Myocyte (in vitro differentiated cells): ENCODE measurements at places on chromosomes 6 and 20. TPM values are rescaled to one million over a fixed set of nuclear protein-coding genes. Genes with fewer than 3 reads are reported as not detected.
A peak's percentile ranks its signal among the peaks of the same experiment; 100 is the strongest.

Gene WFDC8
- not detected in 2 replicates for total RNA-seq

DNA sequence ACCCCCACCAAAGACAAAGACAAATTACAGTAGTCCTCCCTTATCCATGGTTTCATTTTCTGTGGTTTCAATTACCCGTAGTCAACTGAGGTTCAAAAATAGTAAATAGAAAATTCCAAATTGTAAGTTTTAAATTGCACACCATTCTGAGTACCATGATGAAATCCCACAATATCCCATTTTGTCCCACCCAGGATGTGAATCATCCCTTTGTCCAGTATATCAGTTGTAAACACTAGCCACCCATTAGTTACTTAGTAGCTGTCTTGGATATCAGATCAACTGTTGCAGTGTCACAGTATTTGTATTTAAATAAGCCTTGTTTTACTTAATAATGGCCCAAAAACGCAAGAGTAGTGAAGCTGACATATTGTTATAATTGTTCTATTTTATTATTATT is 364.0 kb upstream of the ARID1B start:
- DNase-seq: no peak

DNA sequence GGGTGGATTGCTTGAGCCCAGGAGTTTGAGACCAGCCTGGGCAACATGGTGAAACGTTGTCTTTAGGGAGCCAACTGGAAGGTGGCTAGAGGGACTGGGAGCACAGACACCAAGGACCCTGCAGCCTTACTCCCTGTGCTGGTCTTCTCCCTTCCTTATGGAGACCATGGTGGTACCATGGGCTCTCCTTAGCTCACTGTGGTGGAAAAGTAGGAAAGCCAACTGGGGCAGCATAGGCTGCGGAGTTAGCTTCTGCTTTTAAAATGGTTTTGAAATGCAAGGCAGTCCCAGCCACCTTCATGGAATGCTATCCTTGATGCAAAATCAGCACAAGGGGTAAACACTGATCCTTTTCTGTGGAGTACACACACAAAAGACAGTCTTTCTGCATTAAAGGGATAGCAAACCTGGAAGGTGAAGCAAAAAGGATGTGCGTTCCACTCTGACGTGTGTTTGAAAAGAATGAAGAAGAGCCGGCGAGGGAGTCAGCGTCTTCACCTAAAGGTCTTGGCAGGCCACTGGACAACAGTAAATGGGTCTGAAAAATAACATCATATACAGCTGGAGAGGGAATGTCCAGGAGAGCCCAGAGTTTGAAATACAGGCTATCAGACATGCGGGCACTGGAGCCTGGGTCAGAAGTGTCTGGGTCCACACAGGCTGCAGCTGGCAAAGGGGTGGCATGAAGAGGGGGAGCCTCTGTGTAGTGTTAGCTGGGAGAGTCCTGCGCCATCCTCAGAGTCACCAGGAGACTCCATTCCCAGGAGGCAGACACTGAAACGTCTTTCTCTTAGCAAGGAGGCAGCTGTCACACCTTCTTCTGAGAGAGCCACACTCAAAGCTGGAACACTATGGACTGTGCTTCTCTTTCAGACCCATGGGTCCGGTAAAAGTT is 58.5 kb downstream of the GPR6 start:
- no peak for DNase-seq

GRCh38 chr6:7258231-7258763 is 54.7 kb downstream of the SSR1 start:
- DNase-seq: no peak

Gene HMGN3
- 58.1 and 67.4 TPM in 2 replicates for total RNA-seq

DNA sequence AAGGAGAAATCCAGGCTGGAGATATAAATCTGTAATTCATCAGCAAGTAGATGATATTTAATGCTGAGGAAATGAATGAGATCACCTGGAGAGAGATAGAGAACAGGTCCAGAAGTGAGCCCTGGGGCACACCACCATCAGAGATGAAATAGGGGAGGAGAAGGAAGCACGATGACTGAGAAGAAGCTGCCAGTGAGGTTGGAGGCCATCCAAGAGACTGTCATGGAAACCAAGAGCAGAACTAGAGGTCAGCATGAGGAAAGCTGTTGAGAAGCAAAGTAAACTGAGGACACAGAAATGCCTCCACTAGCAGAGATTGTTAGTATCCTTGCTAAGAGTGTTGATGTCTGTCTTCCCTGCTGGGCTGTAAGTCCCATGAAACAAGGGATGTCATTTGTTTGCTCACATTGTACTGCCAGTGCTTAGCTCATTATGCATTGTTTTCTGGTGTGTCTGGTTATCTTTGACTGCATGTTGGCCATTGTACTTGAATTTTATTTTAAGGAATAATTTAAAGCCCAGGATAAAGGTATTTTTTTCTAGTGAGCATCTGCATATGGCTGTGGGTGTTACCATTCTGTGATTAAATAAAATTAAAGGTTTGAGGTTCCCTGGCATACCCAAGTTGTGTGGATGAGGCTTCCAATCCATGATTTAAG is 35.8 kb downstream of the CDH22 start:
- DNase-seq: no peak

Gene RPS6KA2
- 14.9 and 17.7 TPM in 2 replicates for total RNA-seq

GRCh38 chr20:32780749-32781655 is 18.8 kb downstream of the DNMT3B start:
- no peak for DNase-seq

Gene LPA
- not detected in 2 replicates for total RNA-seq

Gene PSORS1C1
- 0.21 and 0.29 TPM in 2 replicates for total RNA-seq

Gene XKR7
- not detected in 2 replicates for total RNA-seq

- DNase-seq: no peak
These were observed 4.4 kb downstream of the LRRC73 start for GRCh38 chr6:43505718-43506117.

DNA sequence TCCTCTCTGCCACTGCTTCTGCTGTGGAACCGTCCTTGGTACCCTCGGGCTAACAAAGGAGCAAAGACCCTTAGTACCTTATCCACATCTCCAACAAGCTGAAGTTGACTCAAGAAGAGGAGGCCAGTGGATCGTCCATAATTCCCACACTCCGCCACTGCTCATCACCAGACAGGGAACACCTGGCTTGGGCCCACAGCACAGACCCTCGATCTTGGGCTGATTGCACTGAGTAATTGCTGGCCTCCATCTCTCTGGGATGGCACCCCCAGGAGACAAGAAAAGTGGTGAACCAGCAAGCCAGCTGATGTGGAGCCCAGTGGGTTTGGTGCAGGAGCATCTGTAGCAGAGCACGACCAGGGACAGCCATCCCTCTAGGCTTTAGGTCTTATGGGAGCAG is 109.4 kb upstream of the GRIK2 start:
- no peak for DNase-seq

- DNase-seq: no peak
These were observed 60.2 kb downstream of the MAFB start for GRCh38 chr20:40628877-40629276.

Gene FOXC1
- total RNA-seq: 3.6 and 5.0 TPM in 2 replicates

GRCh38 chr6:111736005-111736608 is 130.4 kb upstream of the TRAF3IP2 start:
- no peak for DNase-seq

DNA sequence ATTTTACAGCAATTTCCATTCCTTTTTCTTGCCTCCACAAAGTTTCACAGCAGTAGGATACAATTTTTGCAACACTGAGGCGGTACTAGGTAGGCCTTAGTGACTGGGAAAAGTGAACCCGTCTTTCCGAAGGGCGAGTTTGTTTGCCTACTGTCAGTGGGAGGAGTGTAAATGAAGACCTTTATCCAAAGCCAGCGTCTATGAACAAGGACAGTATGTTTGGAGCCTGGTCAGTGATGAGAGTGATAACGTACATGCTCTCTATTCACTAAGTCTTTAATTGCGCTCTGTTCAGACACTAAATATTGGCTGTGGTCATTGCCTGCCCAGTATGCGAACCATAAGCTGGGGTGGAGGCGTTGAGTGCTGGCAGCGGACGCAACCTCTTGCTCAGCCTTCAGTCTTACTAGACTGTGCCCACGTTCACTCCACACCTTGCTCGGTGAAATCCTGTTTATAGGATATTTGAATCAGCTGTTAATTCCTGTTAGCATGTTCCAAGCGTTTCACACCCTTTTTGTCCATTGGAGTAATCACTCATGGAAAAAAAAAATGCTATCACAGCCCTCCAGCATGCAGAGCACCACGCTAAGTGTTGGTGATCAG is 145.5 kb downstream of the TMEM242 start:
- DNase-seq: no peak

DNA sequence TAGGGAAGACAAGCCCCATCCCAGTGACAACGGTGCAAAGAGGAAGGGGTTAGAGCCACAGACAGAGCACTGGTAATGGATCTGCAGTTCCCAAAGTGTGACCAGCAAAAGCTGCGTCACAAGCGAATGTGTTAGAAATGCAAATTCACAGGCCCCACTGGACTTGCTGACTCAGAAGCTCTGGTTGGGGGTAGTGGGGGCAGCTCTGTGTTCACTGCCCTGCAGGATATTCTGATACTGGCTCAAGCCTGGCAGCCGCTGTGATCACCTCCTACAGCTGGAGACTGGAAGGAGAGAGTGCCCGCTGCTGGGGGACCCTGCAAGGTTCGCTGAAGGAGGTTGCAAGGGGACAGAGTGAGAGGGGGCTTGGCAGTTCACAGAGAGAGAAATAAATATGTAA is 179.7 kb upstream of the CDH4 start:
- no peak for DNase-seq

GRCh38 chr6:167722634-167723309 is 103.9 kb upstream of the AFDN start:
- DNase-seq: no peak

GRCh38 chr6:143401068-143401446 is 49.4 kb downstream of the ADAT2 start:
- no peak for DNase-seq

- no peak for DNase-seq
These were observed 11.7 kb downstream of the TSHZ2 start for GRCh38 chr20:52983726-52984450.

GRCh38 chr6:116355796-116356195 is 15.0 kb upstream of the DSE start:
- no peak for DNase-seq

Gene CBLN4
- not detected in 2 replicates for total RNA-seq

DNA sequence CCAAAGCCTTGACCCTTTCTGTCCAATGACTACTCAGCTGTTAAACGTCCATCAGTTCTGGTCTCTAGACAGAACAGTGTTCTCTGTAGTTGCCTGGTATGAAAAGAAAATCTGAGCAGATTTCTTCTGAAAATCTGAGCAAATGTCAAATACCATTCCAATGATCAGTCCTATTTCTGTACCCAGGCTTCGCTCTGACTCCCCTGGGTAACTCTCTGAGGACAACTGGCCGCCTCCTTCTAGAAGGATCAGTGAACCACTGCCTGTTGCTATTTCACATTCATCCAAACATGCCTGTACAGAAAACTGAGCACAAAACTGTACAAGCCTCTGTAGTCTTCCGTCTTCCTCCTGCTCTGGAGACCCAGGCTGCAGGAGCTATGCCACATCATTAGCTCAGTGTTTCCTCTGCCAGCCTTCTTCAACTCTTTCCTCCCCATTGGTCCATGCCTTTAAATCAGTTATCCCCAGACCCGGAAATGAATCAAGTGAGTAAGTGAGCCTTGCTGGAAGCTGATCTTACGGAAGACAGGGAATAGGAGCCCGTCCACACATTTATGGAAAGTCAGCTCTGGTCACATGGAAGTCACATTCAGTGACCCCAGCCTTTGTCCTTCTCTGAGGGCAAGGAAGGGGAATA is 63.3 kb downstream of the DAAM2 start:
- DNase-seq: peak; percentile 67

Gene LRRN4
- not detected in 2 replicates for total RNA-seq

Gene HRH3
- total RNA-seq: 0.08 TPM in 1 of 2 replicates, not detected in the other

Gene CTCFL
- total RNA-seq: not detected in 2 replicates

DNA sequence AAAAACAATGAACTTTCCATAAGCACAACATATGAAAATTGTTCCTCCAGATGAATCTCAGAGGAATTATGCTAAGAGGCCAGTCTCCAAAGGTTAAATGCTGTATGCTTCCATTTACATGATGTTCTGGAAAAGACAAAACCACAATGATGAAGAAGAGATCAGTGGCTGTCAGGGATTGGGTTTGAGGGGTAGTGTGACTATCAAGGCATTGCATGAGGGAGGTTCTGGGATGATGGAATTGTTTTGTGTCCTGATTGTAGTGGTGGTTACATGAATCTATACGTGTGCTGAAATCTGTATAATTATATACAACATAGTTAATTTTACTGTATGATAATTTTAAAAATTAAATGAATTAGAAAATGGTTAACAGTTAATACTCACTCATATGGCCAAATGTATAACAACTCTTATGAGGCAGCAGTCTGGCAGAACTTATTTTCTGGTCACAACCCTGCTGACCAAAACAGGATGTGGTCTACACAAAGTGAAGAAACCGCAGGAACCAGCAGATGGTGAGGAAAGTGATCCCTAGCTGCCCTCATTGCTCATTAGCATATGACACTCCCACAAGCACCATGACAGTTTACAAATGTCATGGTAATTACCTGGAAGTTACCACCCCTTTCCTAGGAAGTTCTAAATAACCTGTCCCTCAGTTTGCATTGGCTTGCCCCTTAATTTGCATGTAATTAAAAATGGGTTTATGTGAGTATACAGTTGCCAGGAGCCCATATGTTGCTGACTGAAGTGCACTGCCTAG is 31.9 kb downstream of the NSFL1C start:
- peak; percentile 95 for DNase-seq

Gene HLA-DQB2
- total RNA-seq: not detected in 2 replicates

Gene SLC2A10
- total RNA-seq: 25.7 and 25.9 TPM in 2 replicates

DNA sequence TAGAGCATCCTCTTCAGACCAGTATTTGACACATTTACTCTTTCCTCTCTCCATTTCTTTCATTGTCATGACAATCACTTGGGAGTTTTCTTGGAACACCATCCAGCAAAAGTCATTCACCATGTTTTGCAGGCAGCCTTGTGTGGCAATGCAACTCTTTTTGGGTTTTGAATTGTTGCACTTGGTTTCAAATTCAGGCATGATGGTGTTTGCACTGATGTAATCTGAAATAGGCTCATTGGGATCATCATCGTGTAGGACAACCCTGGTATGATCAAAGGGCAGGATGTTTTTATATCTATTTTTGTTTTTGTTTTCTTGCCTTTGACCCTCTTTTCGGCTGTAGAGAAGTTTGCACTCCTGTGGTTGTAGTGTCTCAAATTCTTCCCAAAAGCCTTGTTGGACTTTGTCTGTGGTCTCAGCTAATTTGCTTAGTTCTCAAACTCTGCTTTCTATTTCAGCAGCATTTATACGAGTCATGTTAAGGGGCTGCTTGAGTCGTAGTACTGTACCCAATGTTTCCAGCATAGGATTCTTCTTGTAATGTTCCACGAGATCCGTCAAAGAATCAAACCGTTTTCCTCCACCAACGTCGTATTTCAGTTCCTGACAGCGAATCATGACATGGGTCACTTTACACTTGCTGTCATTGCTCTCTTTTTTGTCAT is 160.8 kb upstream of the TNFAIP3 start:
- no peak for DNase-seq

Gene SLC32A1
- total RNA-seq: not detected in 2 replicates

DNA sequence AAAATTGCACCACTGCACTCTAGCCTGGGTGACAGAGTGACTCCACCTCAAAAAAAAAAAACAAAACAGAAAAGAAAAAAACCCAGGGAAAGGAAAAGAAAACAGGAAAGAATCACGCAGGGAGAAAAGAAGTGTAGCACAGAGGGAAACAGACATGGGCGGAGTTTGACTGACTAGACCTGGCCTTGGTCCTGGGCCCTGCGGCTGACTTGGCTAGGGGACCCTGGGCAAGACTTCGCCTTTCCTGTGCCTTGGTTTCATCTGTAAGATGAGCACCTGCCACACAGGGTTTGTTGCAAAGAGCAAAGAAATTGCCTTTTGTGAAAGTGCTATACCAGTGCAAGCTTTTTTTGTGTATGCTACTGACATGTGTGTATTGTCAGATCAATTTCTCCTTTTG is 71.3 kb upstream of the KCNG1 start:
- DNase-seq: no peak

Gene ULBP2
- 5.8 and 6.6 TPM in 2 replicates for total RNA-seq

Gene CGAS
- total RNA-seq: 1.1 and 1.8 TPM in 2 replicates
